ENCODE measurements at places on chromosomes 5 and 9.

GRCh38 chr9:137029058-137029936, 1.3 kb upstream of the ABCA2 start:
- DNase-seq = no peak

- no peak for DNase-seq
Observed at GRCh38 chr5:83866181-83866580, 145.5 kb upstream of the HAPLN1 start.

- DNase-seq = no peak
Observed at GRCh38 chr5:41122459-41122858, 51.3 kb upstream of the MROH2B start.

DNA sequence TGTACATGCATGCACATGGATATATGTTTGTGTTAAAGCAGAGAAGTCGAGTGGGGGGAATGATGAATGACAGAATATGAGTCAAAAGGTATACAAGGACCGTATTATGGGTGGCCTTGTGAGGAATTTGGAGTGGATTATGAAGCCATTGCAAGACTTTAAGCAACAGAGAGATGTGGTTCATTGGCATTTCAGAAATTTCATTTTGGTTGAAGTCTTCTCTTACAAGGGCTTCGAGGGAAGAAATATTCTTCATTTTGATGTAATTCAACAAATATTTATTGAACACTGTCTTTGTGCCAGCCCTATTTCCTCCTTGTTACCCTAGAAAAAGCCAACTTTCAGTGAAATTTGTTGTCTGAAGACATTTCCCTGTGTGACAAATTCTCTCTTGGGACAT, 83.9 kb upstream of the SLCO6A1 start:
- DNase-seq = no peak

DNA sequence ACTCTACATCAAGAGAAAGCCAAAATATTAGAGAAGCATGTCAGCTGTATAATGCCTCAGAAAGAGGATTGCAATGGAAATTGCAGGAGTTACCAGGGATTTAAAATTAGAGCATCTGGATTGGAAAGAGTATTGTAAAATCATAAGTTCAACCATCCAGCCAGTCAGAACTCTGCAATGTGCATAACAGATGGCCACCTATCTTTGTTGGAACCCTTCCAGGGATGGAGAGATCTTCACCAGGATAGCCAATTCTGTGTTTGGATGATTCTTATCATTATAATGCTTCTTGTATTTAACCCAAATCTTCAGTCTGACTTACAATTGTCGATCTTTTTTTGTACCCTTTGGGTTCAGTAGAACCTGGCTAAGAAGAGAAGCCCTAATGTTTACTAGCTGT, 164.4 kb downstream of the TLR4 start:
- no peak for DNase-seq

DNA sequence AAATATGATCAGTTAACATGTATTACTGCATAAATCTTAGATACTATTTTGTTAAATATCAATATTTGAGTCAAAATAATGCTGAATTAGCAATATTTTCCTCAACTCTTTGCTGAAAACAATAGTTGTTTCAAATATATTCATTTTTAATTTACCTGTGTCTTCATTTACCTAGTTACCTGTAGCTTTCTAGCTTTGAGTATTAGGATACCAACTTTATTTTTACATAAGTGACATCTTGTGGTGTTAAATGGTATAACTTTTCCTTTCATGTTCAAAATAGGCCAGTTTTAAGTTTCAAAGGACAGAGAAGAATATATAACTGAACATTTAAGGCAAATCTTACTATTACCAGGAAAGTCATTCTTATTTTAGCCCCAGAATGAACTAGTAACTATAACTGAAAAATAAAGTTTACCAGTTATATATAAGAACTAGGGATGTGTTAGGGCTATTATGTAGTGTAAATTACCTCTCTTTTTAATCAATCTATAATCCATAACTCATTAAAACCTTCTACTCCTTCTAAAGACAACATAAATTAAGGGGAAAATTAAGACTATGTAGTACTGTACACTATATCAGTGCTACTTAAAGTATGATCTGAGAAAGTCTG, 25.3 kb downstream of the AP3B1 start:
- DNase-seq = no peak

- DNase-seq = no peak
Observed at GRCh38 chr9:16002816-16003215, 450.0 kb downstream of the CCDC171 start.

- DNase-seq = no peak
Observed at GRCh38 chr5:81335946-81336345, 34.6 kb downstream of the ZCCHC9 start.

DNA sequence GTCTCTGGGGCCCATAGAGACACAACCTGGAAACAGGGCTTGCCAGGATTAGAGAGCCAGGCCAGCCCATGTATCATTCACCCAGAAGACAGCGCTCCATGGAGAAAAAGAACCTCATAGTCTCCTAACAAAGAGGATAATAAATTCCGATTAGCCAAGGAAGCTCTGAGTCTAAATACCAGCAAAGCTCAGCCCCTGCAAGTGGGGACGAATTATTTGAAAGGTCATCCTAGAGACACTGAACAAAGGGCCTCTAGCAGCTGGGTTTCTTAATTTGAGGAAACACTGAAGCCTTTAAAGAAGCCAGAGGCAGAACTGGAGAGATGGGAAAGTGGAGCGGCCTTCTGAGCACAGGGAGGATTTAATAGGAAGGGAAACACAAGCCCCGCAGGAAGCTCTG, 287.1 kb upstream of the ZNF462 start:
- DNase-seq = no peak

- DNase-seq = no peak
Observed at GRCh38 chr9:22160221-22160620, 151.1 kb upstream of the CDKN2B start.

DNA sequence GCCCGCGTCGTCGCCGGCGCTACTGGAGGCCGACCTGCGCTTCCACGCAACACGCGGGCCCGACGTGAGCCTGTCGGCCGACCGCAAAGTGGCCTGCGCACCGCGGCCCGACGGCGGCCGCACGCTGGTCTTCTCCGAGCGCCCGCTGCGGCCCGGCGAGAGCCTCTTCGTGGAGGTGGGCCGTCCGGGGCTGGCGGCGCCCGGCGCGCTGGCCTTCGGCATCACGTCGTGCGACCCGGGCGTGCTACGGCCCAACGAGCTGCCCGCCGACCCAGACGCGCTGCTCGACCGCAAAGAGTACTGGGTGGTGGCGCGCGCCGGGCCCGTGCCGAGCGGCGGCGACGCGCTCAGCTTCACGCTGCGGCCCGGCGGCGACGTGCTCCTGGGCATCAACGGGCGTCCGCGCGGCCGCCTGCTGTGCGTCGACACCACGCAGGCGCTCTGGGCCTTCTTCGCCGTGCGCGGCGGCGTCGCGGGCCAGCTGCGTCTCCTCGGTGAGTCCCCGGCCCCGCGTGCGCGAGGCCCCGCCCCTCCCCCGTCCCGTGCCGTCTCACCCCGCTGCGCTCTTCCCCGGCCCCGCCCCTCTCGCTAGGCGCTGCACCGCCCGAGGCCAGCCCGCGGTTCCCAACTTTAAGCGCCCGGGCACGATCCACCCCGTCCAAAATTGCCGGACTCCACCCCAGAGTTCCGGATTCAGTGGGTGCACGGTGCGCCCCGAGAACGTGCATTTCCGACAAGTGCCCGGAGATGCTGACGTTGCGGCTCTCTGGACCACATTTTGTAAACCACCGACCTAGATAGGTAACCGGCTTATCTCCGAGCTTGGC, 42.8 kb downstream of the NEURL1B start:
- no peak for DNase-seq

GRCh38 chr5:160188141-160189015, 40.9 kb upstream of the FABP6 start:
- DNase-seq = no peak

GRCh38 chr5:93636837-93637236, 53.8 kb downstream of the NR2F1 start:
- DNase-seq = no peak

DNA sequence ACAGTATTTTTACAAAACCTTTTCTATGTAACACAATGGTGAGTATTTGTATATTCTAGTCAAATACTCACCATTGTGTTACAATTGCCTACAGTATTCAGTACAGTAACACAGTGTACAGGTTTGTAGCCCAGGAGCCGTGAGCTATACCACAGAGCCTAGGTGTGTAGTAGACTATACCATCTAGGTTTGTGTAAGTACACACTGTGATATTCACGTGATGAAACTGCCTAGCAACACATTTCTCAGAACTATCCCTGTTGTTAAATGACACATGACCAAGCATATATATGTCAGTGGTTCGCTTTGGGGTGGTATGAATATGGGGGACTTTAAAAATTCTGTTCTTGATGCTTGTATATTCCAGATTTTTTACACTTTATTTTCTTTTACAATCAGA, 21.3 kb downstream of the SH3PXD2B start:
- no peak for DNase-seq

DNA sequence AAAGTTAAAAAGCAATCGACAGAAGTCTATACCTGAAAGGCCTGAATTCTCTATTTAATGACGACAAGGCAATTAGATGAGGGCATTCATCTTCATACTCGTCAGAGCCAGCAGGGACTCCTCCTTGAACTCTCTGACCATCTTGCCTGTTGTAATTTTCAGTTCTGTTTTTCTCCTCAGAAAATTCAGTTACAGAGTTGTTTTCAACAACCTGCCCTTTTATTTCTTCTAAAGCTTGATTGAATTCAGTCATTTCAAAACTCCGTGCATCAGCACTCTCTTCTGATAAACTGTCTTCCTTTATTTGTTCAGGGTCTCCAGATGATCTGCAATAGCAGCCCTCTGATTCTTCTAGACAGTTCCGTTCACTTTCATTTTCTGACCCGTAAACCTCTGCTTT, 15.6 kb downstream of the RIOK2 start:
- DNase-seq = no peak

- no peak for DNase-seq
Observed at GRCh38 chr5:16803831-16804230, 132.3 kb downstream of the MYO10 start.

- DNase-seq = no peak
Observed at GRCh38 chr5:27963050-27963783, 924.8 kb upstream of the CDH9 start.

GRCh38 chr9:138013273-138013672, 135.7 kb downstream of the CACNA1B start:
- DNase-seq = no peak

DNA sequence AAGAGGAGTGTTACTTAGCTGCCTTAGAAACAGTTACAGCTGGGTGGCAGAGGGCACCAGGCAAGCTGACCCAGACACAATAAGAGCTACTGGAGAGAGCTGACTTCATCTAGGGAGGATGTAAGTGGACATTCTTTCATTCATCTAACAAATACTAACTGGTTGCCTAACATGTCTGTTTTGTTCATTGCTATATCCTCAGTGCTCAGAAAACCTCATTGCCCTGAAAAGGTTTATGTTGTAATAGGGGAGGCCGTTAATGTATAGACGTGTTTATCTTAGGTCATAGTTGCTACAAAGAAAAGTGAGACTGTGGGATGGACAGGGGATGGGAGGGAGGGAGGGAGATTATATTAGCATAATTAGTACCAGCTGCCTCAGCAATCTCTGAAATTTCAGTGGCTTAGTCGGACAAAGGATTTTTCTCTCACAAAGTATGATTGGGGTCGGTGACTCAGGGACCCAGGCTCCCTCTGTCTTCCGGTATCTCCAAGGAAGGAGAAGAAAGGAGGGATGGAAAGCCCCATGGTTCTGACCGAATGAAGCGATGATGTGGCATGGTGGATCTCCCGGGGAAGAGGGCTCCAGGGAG, 2.6 kb upstream of the SNX18 start:
- DNase-seq = peak; percentile 50

DNA sequence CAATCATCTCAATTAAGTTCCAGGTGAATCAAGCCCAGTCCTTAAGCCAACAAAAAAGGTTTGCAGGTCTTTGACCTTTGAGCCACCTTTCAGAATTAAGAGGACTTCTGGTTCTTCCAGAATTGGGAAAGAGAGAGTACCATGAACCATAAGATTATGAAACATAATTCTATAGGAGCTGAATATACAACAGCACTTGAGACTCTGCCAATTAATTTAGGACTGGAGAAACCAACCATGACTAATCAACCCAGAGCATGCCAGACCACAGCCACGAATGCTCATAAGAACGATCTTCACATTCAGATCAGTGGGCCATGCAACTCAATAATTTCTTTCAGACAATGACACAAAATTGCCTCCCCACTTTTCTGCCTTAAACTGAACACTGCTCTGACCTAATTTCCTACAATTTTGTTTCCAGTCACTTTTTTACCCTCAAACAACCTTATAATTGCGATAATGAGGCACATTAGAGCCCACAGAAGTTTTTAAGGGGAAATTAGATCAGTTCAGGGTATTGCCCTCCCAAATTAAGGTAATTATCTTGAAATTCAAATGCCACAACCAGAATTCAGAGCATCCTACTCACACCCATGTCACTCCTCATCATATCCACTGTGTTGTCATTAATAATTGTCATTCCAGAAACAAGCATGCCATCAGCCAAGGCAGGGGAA, 213.4 kb downstream of the ATPSCKMT start:
- peak; percentile 61 for DNase-seq

DNA sequence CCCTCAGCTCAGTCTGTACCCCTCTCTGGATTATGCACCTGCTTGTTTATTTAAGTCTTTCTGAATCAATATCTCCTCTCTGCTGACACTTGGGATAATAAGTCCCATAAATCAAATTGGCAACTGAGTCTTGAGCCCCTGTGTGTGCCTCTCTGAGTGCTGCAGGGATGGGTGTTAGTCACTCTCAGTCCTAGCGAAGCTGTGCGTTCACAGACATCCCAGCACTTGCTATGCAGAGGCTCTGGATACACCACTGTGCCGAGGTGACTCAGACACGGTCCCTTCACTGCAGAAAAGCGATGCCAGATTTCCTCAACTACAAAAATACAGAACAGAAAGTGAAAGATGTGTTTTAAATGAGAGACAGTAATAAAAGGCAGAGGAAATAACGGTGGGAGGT, 4.1 kb upstream of the KCNMB1 start:
- no peak for DNase-seq

DNA sequence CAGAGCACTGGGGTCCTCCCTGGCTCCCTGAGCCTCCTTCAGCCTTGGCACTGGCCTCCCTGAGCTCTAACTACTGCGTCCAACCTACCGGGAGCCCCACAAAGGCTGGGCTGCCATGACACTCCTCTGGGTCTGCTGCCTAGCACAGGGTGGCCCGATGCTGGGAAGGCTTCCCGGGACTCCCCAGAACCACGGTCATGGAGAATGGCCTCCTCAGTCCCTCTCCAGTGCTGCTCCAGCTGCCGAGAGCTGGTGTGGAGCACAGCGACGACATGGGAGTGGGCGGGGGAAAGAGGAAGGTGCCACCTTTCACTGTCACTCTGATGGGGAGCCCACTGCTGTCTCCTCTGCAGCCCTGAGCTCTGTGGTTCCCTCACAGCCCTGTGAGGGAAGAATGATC, 61.5 kb upstream of the RNF130 start:
- no peak for DNase-seq

Data from AG04449 (cell line).